Left renal pelvis (tissue), 4 donors: ENCODE measurements at places on chromosomes 11 and 22.

DNA sequence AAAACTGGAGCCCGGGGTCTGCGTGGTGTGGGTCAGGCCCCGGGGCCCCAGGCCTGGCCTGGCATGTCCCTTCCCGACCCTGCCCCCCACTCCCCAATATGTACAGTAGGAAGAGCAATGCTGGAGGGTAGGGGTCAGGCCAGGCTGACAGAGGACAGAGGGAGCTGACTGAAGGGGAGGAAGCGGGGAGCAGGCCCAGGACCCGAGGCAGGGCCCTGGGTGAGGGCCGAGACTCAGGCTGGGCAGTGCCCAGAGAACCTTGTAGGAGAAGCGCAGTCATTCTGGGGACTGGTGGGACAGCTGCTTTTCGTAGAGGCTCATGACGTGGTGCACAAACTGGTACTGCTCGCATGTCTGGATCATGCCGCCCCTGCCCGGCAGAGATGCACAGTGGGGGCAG is 2.7 kb upstream of the IGSF22 start:
- no peak for DNase-seq

DNA sequence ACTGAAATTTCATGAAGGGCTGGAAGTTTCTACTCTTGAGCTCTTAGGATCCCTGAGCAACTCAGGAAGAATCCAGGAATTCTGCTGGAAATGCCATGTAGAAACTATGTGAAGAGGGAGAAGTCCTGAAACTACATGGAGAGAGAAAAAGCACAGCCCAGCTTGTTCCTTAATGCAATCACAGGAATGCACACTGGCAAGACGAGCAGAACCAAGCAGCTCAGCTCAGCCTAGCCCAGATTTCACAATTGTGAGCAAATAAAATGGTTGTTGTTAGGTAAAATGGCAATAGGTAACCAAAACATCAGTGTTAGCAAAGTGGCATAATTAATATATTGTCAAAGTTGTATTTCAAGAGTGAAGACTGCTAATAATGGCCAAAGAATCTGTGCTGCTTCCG is 28.1 kb downstream of the ZNF214 start:
- no peak for DNase-seq

DNA sequence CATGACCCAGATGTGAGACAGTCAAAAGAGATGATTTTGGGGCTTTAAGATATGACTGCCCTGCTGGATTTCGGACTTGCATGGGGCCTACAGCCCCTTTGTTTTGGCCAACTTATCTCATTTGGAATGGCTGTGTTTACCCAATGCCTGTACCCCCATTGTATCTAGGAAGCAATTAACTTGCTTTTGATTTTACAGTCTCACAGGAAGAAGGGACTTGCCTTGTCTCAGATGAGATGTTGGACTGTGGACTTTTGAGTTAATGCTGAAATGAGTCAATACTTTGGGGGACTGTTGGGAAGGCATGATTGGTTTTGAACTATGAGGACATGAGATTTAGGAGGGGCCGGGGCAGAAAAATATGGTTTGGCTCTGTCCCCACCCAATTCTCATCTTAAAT is 88.4 kb downstream of the RSF1 start:
- no peak for DNase-seq

DNA sequence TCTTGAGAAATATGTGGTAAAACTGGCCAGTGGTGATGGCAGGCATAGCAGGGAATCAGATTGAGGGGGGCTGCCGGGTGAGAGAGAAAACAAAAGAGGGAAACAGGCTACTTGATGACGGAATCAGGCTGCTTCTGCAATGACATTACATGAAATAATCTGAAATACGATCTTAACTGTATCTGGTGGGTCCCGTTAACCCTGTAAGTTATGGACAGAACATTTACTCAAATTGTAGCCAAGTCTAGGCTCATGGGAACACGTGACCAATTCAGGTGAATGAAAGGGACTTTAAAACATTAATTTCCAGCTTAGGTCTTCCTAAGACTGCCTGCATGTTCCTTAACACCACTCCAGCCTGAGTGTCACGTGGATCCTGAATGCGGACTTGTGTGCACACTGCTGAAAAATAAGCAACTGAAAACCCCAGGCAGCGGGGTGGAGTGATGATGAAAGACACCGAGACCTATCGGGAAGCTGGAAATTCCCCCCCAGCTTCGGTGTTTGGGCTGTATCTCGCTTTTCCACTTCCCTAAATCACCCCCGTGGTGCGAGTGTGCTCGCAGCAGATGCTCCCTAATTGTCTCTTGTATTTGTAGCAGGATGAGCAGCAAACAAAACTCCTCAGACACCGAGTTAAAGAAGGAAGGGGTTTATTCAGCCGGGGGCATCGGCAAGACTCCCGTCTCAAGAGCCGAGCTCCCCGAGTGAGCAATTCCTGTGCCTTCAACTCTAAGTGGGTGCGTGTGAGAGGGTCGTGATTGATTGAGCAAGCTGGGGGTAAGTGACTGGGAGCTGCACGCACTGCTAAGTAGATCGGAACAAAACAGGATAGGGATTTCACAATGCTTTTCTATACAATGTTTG is 145.0 kb upstream of the GRK3 start:
- DNase-seq = no peak

- no peak for DNase-seq
These were observed 651.4 kb upstream of the CHORDC1 start for GRCh38 chr11:90874281-90874680.

DNA sequence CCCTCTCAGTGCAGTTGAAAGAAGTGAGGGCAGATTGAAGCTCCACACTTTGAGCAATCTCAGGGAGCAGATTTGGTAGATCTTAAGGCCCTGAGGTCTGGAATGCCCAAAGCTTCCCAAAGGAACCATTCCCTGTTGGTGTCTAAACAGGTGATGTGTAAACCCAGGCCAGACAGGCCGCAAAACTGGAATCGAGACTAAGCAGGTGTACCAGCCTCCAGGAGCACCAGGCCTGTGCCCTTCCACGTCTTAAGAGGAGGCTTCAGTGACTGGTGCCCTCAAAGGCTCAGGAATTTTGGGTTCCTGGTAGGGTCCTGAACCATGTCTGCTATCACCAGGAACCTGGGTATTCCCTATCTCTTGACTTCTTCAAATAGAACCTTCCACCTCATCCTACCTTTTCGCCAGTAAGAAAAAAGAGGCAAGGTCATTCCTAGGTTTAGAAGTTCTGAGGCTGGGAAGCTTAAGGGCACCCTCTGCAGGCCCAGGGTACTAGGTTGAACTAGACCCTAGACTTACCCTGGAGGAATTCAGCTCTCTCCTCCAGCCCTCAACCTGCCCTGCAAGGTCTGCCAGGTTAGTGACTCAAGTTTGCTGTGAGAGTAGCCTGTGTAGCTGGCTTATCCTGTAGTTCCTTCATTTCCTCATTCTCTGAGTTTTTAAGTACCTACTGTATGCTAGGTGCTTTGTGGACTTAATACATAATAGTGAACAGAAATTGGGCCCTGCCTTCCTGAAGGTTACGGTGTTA is 100.0 kb upstream of the NNMT start:
- no peak for DNase-seq

DNA sequence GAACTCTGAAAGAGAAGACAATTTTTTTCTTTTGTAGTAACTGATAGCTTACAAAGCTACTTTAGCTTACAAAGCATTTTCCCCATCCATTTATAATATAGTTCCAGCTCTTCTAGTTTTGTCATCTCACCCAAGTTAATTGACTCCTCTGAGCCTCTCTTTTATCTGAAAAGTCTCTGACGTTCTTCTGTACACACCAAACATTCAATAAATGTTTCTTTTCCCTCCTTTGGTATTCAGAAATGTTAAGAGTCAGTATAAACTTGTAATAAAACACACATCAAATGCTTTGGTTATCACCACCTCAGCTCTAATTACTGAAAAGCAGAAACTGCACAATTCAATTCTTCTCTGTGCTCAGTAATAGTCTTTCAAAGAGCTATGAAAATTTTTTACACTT is 5.9 kb downstream of the CCDC90B start:
- DNase-seq = no peak

DNA sequence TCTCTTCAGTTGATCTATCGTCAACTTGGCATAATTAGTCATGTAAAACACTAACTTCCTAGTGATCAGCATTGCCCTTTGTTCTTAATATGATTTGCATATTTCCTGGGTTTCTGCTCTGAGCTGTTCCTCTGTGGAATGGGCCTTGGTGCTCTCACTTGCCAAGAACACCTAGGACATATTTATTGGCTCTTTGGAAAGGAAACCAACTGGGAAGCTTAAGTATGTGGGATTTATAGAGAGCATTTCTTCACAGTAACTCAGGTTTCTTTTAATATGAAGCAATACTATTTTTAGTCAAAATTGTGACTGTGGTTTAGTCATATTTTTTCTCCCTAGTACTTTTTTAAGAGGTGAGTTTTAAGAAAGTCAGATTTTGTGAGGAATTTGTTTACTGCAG is 28.8 kb downstream of the FAT3 start:
- DNase-seq = no peak

- DNase-seq = no peak
These were observed 73.8 kb downstream of the FAM76B start for GRCh38 chr11:95715777-95716241.
